ENCODE measurements at places on chromosomes 11 and 22.

- no peak for DNase-seq
Observed at GRCh38 chr11:20474176-20474881, 86.8 kb downstream of the PRMT3 start.

DNA sequence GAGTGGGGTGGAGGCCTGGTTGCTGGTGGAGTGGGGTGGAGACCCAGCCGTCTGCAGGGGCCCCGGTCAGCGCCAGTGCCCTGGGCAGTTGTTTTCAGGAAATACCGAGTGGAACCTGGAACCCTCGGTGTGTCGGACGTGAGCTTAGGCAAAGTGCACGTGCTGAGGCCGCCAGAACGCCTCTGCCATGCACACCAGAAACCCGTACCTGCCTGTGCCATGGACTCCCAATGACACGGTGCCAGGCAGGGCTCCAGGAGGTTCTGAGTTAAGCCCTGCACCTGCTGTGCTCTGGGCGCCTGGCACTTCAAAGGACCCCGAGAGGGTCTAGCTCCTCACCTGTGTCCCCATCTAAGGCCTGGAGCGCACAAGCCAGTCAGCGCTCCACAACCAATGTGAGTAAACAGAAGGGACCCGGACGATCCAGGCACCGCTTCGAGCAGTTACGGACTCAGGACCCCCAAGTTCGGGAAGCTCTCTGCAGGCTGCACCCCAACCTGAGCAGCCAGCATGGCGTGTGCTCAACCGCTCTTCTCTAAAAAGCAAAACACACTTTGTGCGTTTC lies 12.3 kb downstream of the TOLLIP start:
- DNase-seq, result no peak

DNA sequence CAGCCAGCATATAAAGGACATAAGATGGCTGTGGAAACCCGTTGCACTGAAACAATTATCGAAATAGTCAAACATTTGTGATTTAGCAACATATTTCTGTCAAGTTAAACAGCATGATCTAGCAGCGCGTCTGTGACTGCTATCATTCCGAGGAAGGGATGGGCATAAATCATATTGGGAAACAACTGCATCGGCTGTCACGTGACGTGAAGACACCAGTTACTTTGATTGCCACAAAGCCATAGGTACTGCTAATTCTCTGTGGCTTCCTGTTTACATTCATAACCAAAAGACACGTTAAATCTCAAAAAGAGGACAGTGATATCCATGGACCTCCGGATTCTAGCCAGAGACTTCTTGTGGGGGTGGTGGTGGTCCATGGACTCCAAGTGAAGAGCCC lies 87.8 kb downstream of the CACNA1I start:
- no peak for DNase-seq

DNA sequence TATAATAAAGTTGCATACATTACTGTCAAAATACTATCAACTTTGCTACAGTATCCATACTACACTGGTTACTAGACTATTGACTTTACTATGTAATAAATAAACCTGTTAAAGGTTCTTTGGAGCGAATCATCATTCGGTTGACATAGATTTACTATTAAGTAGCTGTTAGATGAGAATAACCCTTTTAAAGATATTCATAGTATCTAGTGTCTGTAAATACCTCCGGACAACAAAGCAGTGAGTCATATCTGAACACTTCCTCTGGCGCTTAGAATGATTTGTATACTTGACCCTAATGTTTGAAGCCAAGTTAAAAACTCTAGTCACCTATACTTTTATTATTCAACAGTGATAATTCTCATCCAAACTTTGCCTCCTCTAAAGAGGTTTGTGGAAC lies 84.7 kb downstream of the MSANTD4 start:
- no peak for DNase-seq

- DNase-seq, result no peak
Observed at GRCh38 chr22:35678836-35679235, 30.6 kb downstream of the APOL6 start.

DNA sequence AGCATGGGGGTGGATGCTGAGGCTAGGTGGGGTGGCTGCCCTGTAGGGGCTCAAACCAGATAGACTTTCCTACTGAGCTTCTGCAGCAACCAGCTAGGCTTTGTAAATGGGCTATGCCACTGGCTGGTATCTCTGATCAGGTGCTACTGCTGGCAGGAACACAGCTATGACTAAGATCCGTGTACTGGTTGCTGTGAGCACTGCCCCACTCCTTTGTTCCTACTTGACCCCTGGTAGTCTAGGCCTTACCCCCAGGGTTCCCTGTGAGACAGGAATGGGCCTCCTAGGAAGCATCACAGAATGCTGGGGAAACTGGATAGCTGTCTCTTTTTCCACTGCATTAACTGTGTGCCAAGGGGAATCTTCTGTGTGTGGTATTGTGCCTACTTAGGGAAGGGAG lies 58.4 kb upstream of the GAB2 start:
- DNase-seq, result no peak

DNA sequence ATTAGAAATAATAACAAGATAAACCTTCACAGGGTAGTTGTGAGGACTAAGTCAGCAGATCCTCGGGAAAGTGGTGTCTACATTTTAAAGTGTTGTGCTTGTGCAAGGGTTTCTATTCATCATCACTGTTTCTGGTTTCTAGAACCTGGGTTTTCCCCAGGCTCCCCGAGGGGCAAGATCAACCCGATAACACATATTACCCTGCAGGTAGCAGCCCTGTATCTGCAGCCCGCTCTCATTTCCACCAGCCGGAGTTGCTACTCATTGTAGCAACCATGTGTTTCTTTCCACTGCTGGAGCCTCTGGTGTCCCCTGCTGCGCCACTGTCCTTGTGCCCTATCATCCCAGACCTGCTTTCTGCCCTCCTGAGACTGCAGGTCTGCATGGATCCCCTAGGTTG lies 67.0 kb downstream of the MIAT start:
- DNase-seq, result no peak

- DNase-seq, result no peak
Observed at GRCh38 chr11:113849713-113850112, 25.7 kb downstream of the USP28 start.

- no peak for DNase-seq
Observed at GRCh38 chr11:123132881-123133280, 62.2 kb downstream of the CLMP start.

DNA sequence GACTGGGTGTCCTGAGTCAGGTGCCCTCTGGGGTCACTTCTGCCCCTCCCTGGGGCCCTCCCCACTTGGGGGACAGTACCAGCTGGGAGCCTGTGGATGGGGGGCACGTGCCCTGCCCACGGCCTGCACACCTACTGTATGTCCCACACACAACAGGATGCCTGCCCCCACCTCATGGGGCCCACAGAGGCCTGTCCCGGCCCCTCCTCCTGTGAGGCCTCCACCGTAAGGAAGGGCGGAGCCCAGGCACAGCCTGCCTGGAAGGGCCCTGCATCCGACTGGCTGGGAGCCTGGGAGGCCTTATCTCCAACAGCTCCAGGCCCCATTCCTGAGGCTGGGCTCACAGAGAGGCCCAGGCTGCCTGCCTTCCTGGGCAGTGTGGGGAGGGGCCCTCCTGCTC lies 47.8 kb downstream of the BRSK2 start:
- no peak for DNase-seq

DNA sequence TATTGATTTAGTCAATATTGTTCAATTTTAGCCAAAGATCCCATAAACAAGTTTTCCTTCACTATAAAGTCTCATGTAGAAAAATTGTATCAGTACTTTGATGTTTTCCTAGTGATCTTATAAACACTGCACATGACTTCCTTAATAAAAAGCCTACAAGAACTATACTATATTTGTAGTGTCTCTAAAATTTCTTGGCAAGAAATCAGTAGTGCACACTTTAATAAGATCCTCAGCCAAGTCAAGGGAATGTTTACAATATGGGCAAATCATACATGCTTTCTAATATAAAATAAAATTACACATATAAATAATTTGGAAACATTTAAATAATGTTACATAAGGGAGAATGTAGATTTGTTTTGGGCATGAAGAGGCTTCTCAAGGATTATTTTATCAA lies 203.0 kb upstream of the CCDC179 start:
- DNase-seq, result no peak

- DNase-seq, result no peak
Observed at GRCh38 chr11:74226907-74227306, 55.8 kb downstream of the PPME1 start.

- no peak for DNase-seq
Observed at GRCh38 chr11:125070699-125071254, 7.7 kb downstream of the SLC37A2 start.

GRCh38 chr11:6253197-6253596 lies 6.4 kb upstream of the CCKBR start:
- DNase-seq, result no peak

- DNase-seq, result no peak
Observed at GRCh38 chr11:111176603-111177002, 68.9 kb upstream of the POU2AF2 start.

DNA sequence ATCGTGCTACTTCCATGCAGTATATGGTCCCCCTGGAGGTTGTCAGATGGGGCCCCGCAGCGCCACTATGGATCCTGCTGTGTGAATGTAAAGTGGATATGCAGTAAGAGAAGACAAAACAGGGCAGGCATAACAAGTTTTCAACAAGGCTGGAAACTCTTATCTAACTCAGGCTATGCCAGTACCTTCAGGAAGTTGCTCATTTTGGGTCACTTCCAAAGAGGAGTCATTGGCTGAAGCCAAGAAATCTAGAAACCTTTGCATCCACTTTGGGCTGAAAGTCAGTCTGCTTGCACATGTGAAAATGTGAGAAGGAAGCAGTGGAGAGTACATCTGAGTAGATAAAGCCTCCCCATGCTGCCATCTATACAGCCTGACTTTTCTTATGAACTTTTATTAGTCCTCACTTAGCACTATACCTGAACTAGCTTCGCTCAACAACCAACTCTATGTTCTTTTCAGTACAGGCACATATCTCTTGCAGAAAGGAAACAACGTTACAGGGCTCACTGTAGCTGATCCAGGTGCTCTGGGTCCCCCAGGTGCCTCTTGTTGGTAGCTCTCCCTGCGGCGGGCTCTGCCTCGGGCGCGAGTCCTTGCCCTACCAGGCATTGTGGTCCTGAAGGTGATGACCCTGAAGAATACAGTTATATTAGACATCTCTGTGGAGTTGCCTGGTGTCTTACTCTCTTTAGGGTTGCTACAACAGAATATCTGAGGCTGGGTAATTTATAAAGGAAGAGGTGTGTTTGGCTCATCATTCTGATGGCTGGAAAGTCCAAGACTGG lies 12.4 kb downstream of the PIWIL3 start:
- no peak for DNase-seq

DNA sequence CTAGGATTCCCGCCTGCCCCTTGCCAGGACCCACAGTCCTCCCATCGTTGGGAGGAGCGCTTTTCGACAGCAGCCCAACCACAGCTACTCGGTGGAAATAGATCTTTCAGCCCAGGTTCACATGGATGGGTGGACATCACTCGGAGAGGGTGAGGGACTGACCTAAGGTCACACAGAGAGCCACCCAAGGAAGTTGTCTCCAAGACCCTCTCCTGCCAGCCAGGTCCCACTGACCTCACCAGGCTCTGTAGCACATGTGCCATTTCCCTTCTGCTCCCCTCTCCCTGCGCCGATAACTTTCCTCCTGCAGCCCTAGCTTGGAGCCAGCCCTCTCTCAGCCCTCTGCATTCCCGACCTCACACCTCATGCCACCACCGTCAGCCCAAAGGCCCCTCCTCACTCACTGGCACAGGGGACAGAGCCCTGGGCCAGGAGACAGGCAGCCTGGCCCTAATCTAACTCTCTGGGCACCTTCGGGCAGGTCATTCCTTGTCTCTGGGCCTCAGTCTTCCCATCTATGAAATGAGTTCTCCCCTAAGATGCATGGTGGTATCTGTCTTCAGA lies 4.7 kb downstream of the KCNJ4 start:
- no peak for DNase-seq

DNA sequence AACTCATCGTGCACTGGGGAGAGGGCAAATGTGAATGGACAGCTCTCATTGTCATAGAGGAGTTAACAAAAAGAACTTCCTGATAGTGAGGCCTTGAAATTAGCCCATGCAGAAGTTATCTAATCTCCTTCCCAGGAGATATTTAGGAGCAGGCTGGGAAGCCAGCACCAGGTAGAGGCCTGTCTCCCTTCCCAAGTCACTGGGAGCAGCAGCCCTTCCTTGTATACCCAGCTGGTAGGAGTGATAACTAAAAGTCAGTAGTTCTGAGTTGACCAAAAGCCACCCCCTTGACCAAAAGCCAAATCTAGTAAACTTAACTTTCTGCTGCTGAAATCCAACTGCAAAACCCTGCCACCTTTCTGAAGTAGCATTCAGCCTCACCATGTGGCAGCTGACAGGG lies 1.4 kb upstream of the BACE1-AS start:
- no peak for DNase-seq

DNA sequence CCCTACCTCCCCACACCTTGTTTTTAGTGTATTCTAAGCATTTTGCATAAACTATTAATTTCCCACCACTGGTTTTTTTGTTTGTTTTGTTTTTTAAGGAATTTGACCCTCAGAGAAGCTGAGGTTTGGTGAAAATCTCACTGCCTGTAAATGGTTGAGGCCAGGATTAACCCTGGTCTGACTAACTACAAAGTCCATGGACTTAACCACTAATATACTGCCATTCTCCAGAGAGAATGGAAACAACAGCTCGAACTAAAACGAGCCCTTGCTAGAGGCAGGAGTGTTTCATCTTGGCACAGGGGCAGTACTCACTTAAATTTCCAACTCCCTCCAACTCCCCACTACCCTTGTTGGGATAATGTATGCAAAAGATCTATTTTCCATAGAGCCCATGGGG lies 3.0 kb downstream of the CTNND1 start:
- DNase-seq, result no peak

DNA sequence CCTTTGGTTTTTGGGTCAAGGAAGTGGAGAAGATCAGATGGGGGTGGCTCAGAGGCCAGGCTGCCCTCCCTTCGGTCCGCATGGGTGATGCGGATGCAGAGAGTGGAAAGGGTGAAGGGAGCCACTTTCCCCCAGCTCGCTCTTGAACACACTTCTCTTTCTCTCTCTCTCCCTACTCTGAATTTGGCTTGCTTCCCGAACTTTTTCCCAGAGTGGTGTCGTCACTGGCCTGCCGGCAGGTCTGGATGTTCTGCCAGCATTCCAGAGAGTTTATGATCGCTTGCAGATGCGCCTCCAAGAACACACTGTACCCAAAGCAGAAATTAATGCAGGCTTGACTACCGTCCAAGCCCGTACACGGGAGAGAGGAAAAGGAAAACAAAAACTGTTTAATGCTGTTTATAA lies 103.2 kb downstream of the ZBTB16 start:
- no peak for DNase-seq

- no peak for DNase-seq
Observed at GRCh38 chr11:133078591-133079404, 453.5 kb downstream of the OPCML start.

DNA sequence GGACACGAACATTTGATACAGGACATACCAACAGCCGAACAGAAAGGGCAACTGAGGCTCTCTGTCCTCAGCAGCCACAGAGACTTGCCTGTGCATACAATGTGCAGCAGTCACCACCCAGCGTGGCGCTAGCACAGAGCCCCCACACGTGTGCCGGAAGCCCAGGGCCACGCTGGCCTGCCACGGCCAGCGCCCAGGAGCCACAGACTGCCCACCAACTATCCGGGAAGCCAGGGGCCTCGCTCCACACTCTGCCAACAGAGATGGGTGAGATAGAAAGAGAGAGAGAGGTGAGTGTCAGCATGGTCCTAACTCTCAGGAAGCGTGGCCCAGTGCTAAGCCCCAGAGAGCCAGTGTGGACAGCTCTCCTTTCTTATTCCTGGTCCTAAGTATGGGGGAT lies 11.7 kb downstream of the TMPRSS5 start:
- DNase-seq, result no peak

GRCh38 chr22:26979294-26979693 lies 321.9 kb downstream of the MIAT start:
- DNase-seq, result no peak

- DNase-seq, result no peak
Observed at GRCh38 chr22:35600476-35600875, 16.7 kb downstream of the MB start.

- DNase-seq, result no peak
Observed at GRCh38 chr11:90329043-90329442, 106.2 kb upstream of the CHORDC1 start.
